ENCODE measurements at places on chromosomes 2 and 18.

GRCh38 chr2:85750587-85751575 lies 2.9 kb upstream of the ATOH8 start:
- no peak for DNase-seq

DNA sequence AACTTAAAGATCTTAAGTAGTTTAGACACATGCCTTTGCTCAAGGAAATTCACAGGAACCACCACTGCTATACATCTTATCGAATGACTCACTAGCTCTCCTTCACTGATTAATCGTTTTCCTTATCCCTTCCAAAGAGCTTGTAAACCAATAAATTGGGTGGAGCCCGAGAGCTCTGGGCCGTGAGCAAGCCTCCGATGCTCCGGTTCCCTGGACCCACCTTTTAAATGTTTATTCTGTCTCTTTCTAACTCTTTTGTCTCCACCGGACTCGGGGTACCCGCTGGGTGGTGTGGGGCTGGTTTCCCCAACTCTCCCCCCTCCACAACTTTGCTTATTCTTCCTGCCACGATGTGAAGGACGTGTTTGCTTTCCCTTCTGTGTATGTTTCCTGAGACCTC lies 292.9 kb upstream of the TMEFF2 start:
- DNase-seq: no peak

DNA sequence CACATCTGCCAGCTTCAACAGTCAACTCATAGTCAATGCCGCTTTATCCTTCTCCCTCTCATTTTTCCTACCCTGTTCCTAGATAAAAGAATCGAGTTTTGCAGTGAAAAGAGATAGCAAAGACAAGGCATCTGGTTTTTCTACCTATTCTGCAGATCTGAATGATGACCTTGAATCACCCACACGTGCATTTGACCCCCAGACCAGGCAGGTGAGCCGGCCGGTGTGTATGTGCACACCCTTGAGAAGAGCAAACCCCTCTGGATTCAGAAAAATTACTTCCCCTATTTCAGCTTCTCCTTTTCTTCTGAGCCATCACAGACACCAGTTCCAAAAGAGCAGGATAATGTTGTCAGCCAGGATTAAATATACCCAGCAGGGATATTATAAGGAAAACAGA lies 115.6 kb upstream of the ST6GAL2 start:
- no peak for DNase-seq

DNA sequence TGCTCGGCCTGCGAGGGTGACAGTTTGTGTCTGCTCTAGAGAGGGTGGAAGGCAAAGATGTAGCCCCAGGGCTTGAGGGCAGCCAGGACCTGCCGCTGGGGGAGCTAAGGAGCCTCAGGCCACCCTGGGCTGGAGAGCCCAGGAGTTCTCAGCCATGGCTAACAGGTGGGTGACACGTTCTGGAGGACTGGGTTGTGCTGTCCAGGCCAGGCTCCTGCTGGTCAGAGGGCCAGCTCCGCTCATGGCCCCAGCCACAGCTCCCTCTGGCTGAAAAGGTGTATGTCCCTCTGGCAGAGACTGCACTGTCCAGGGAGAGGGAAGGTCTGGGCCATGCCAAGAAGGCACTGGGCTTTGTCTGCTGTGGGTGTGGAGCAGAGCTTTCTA lies 19.2 kb downstream of the TMEM185B start:
- DNase-seq: no peak

DNA sequence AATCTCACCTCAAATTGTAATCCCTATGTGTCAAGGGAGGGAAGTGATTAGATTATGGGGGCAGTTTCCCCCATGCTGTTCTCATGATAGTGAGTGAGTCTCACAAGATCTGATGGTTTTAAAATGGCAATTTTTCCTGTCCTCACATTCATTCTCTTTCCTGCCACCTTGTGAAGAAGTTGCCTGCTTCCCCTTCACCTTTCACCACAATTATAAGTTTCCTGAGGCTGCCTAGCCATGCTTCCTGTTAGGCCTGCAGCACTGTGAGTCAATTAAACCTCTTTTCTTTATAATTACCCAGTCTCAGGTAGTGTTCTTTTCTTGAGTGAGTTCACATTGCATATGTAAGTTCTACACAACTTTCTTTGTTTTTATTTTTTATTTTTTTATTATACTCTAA lies 271.5 kb downstream of the EXOC6B start:
- no peak for DNase-seq

- DNase-seq: no peak
These were observed 129.7 kb downstream of the OSR1 start for GRCh38 chr2:19228715-19229114.
